ENCODE measurements at places on chromosomes 11 and 22. TPM values are rescaled to one million over a fixed set of nuclear protein-coding genes. Genes with fewer than 3 reads are reported as not detected.

The CEND1 gene
- not detected for total RNA-seq

The APOBEC3H gene
- total RNA-seq = 6.6 TPM

The ZFP91 gene
- total RNA-seq = 34.0 TPM

The ADM gene
- 0.64 TPM for total RNA-seq

The PRODH gene
- total RNA-seq = 0.70 TPM

The PTPN5 gene
- not detected for total RNA-seq

The GRM5 gene
- not detected for total RNA-seq

The SUSD2 gene
- total RNA-seq = 2.3 TPM

The TP53AIP1 gene
- total RNA-seq = not detected

The NRGN gene
- total RNA-seq = 0.28 TPM

The TMEM45B gene
- total RNA-seq = 22.7 TPM

The CLDN5 gene
- not detected for total RNA-seq

The KDM4E gene
- not detected for total RNA-seq

The SMC1B gene
- not detected for total RNA-seq

The SSH3 gene
- total RNA-seq = 30.4 TPM

The FAM180B gene
- total RNA-seq = not detected

The GNG3 gene
- total RNA-seq = not detected

The ZNF280B gene
- total RNA-seq = 2.1 TPM

The HEPHL1 gene
- total RNA-seq = not detected

The ADAMTS15 gene
- not detected for total RNA-seq

The ZP1 gene
- not detected for total RNA-seq

The DNHD1 gene
- 48.0 TPM for total RNA-seq

The SMIM35 gene
- 0.36 TPM for total RNA-seq

The SLC1A2 gene
- total RNA-seq = 0.08 TPM

The RIN1 gene
- 5.1 TPM for total RNA-seq

The AP2A2 gene
- total RNA-seq = 59.6 TPM

The SCGB1C1 gene
- total RNA-seq = not detected

The STK33 gene
- total RNA-seq = 1.5 TPM

The MMP1 gene
- total RNA-seq = not detected

The OR9Q2 gene
- total RNA-seq = not detected

The CFAP300 gene
- total RNA-seq = not detected

The PKDREJ gene
- total RNA-seq = not detected

The APOC3 gene
- total RNA-seq = 3.3 TPM

The LDLRAD3 gene
- 0.18 TPM for total RNA-seq

The MIOX gene
- 0.36 TPM for total RNA-seq

The KRTAP5-1 gene
- not detected for total RNA-seq

The SEC14L6 gene
- total RNA-seq = not detected

The UPK2 gene
- total RNA-seq = 0.32 TPM

The HMGXB4 gene
- 20.5 TPM for total RNA-seq

The FADD gene
- 12.8 TPM for total RNA-seq

The HBE1 gene
- total RNA-seq = 3.2 TPM

The SHISAL1 gene
- total RNA-seq = not detected

All from T-cell (primary cell).